DMS53 (cell line): ENCODE measurements at places on chromosomes 5 and 9.

DNA sequence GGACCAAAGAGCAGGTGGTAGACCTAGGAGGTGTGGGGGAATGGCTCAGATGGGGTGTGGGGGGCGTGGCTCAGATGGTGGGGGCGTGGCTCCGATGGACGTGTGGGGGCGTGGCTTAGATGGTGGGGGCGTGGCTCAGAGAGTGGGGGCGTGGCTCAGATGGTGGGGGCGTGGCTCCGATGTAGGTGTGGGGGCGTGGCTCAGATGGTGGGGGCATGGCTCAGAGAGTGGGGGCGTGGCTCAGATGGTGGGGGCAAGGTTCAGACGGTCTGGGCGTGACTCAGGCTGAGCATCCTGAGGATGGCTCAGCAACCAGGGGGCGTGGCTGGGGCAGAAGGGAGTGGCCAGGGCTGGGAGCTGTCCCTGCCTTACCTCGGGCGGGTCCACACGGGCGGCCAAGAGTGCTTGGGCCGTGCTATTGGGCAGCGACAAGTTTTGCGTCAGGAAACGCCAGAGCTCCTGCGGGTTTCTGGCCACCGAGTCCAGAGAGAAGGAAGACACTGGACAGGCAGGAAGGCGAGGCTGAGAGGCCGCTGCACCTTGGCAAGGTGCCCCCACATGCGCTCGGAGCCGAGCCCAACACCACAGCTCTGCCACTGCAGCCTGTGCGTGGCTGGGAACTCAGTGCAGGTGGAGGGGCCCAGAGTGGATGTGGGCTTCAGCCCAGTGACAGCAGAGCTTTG lies 5.9 kb downstream of the ABCA2 start:
- DNase-seq = peak; percentile 87

DNA sequence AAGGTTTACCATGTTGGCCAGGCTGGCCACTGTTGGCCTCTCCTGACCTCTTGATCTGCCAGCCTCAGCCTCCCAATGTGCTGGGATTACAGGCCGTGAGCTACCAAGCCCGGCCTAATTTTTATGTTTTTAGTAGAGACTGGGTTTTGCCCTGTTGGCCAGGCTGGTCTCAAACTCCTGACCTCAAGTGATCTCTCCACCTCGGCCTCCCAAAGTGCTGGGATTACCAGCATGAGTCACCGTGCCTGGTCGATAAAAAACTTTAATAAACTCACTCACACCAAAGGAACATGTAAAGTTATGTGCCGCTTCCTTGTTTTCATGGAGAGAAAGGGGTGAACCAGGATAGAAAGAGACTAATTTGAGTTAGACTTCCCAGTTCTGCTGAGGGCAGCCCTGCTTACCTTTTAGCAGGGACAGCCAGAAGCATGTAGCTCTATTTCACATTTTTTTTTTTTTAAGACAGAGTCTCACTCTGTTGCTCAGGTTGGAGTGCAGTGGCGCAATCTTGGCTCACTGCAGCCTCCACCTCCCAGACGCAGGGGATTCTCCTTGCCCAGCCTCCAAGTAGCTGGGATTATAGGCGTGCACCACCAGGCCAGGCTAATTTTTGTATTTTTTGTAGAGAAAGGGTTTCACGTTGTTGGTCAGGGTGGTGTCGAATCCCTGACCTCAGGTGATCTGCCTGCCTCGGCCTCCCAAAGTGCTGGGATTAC lies 11.4 kb upstream of the HAUS6 start:
- DNase-seq = no peak

- no peak for DNase-seq
These were observed 11.2 kb upstream of the OLFM1 start for GRCh38 chr9:135076143-135076875.

GRCh38 chr9:104934691-104935500 lies 6.9 kb upstream of the ABCA1 start:
- DNase-seq = no peak

DNA sequence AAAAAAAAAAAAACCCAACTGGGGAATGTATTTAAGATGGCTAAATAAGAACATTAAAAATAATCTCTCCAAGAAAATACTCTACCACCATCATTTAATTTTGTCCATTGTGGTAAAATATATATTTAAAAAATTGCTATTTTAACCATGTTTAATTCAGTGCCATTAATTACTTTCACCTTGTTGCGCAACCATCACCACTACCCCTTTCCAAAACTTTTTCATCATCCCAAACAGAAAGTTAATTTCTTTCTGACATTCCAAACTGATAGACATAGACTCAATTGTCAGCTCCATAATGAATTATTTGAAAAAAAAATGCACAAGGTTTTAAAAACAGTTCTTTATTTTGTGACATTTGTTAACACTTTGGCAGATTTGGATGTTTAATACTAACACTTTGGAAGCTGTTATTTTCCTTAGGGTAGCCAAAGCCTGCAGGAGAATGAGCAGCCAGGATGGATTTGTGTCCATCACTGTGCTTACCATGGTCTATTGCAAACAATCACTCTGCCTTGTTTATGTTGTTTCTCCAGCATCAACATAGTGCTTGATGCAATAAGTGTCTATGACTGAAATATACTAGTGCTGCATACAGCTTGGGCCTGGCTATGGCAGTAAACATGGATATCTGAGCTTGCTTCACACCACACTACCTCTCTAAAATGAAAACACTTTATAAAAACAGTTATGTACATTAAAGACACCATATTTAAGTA lies 62.7 kb downstream of the HAPLN1 start:
- no peak for DNase-seq

- no peak for DNase-seq
These were observed 36.4 kb downstream of the ATPSCKMT start for GRCh38 chr5:10213316-10213715.

DNA sequence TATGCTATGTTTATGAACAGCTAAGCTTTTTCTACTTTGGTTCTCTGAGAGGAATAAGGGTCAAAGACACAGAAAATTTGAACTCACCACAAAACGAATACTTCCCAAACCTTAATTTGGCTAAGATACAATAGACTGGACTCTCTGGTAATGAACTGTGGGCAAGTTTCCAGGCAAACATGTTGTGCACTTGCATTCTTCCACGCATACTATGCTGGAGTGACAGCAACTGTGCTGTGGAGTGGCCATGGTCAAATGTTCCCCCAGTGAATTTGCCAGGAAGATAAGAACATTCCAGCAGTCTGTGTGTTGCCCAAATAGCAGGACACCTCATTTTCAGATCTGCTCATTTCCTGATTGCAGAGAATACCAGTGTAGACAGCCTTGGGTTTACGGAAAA lies 275.3 kb upstream of the IL12B start:
- DNase-seq = no peak

DNA sequence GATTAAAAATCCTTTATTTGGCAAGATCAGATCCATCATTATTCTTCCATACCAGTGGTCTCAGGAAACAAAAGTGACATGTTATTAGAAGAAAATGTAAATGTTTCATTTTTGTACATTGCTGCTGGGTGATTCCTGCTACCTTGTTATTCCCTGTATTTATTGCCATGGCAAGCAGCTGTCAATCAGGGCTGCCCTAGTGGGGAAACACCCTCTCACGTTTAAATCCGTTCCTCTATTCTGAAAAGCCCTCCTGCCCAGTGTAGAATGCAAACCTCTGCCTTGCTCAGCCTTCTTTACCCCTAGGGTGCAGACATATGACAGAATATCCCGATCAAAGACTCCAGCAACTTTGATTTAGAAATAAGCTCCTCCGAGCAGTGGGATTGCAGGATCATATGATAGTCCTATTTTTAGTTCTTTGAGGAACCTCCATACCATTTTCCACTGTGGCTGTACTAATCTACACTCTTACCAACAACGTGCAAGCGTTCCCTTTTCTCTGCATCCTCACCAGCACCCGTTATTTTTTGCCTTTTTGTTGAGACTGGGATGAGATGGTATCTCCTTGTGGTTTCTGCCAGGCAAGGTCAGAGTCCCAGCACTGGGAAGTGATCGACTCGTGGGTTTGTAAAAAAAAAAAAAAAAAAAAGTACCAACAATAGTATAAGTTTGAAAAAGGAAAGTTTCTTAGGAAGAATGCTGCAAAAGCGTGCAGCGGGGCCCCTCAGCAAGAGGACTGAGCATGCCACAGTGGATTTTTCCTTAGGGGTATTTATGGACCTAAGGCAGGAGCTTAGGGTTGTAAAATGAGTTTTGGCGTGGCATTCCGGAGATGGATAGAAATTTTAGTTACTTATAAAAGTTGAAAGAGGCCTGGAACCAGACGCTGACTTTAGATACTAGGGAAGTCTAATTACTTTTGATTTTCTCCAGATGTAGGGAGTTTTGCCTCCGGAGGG lies 66.7 kb downstream of the HRH2 start:
- no peak for DNase-seq

DNA sequence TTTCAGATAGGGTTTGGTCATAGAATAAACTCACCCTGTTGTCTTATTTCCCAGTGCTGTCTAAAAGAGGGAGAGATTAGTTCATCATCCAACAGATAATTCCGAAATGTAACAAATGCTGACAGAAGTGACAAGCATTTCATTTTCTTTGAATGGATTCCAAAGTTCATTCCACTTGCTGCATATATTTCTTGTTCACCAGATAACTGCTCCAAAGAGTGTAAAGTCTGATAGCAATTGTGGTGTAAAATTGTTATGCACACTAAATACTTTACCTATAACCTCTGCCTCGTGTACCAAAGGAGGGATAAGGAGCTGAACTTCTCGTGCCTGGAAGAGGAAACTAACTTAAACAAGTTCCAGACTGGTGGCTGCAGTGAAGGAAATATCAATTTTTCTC lies 290.0 kb upstream of the ADAMTSL1 start:
- no peak for DNase-seq

GRCh38 chr9:129095170-129095667 lies 14.3 kb downstream of the DOLPP1 start:
- no peak for DNase-seq

- no peak for DNase-seq
These were observed 72.2 kb downstream of the PTPDC1 start for GRCh38 chr9:94156348-94157049.
